Bronchial smooth muscle cell (primary cell): ENCODE measurements at places on chromosomes 12 and 14. TPM values are rescaled to one million over a fixed set of nuclear protein-coding genes. Genes with fewer than 3 reads are reported as not detected.

Gene DDIT3
- 59.8 and 79.6 TPM in 2 replicates for total RNA-seq

Gene CMKLR1
- total RNA-seq = not detected in 2 replicates

Gene PTGES3
- 28.2 and 42.7 TPM in 2 replicates for total RNA-seq

Gene POTEG
- not detected in 2 replicates for total RNA-seq
